CD4-positive, alpha-beta T cell treated with Interleukin-17A for 4 hours (primary cell): ENCODE measurements at places on chromosomes 1 and 21.
A peak's percentile ranks its signal among the peaks of the same experiment; 100 is the strongest.

- peak; percentile 45 for DNase-seq
Measured at GRCh38 chr1:19476450-19477190, 8.7 kb downstream of the CAPZB start.

DNA sequence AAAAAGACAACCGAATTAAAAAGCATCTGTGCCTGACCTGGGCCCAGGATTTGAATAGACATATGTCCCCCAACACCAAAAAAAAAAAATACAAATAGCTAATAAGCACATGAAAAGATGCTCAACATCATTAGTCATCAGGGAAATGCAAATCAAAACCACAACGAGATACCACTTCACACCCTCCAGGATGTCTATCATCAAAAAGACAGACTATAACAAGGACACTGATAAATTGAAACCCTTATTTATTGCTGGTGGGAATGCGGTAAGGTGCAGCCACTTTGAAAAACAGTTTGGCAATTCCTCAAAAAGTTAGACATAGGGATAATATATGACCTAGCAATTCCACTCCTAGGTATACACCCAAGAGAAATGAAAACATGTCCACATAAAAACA lies 72.3 kb upstream of the CAMK1G start:
- no peak for DNase-seq

DNA sequence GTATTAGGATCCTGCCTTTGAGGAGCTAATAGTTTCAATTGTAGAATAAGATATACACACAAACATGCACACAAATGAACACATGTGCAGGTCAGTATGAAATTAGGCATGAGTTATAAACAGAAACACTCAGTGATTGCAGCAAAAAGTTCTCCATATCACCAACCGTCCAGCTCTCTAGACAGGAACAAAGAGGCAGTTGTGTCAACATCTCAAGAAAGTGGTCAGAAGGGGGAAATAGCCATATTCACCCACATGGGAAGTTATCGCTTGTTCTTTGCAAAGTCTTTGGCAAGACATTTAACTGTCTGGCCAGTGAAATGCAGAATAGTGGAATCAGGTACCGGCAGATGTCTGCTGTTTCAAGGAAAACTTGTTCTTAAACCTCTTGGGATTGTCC lies 29.4 kb upstream of the PIGC start:
- DNase-seq = no peak

DNA sequence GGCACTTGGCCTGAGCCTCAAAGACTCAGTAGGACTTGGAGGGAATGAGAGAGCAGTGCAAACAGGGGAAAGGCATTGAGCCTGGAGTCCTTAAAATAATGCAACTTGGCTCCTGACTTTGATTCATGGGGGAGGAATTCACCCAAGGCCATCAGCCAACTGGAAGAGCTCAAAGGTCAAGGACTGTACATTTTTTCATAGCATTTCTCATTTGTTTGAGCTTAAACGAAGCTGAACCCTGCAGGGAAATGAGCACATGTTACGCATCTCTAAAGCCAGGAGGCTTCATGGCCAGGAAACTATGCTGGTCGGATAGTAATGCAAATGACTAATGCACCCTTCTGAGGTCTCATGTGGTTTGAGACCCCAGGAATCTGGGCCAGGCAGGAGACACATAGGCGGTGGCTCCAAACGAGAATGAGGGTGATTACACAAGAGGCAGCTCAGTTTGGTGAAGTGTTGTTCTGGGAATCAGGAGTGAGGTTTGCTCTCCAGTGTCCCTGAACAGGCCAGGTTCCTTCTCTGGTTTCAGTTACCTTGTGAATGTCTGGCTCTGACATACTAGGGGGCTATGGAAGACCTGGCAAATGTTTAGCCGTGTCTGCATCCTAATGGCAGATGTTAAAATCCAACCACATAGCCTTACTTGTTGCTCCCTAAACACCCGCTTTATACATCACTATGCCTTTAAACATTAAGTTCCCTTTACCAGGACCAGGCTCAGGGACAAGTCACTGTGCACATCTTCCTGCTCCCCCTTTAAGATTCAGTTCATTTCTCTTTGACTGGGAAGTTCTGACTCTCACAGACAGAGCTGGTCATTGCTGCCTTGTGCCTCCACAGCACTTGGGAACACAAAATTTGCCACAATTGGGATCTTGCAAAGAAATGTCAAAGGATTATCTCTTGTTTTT lies 503.9 kb upstream of the USP24 start:
- DNase-seq = no peak

DNA sequence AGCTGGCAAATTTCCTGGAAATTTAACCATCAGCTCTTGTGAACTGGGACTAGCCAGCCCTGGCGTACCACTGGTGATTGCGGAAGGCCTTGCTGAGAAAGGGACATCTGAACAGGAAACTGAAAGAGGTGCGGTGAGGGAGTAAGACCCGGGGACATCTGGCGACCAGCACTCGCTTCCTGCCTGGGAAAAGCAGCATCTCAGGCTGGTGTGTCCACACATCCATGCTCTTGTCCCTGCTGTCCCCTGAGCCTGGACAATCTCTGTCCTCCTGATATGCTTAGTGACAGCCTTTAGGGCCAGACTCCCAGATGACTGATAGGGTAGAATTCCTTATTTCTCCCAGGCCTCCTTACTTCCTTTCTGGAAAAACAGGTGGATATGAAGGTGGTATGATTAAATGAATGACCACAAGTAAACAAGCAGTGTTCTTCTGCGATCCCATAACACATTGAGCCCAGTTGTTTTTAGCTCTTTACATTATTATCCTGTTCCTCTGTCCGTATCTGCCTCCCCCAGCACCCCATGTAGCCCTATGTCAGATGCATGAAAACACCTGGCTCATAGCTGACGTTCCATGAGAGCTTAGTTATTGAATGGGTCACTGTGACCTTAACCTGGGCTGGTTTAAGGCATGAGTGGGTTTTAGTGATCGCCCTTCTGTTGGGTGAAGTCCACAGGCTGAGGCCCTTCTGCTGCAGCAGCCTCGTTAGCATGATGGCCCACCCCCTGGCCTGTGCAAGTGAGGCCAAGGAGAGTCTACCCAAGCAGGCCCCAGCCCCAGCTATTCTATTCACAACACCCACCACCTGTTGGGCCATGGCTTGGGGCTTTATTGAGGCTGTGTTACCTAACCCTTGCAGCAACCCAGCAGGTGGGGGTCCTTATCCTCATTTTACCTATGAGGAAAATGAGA lies 76.1 kb upstream of the GADD45A start:
- no peak for DNase-seq

DNA sequence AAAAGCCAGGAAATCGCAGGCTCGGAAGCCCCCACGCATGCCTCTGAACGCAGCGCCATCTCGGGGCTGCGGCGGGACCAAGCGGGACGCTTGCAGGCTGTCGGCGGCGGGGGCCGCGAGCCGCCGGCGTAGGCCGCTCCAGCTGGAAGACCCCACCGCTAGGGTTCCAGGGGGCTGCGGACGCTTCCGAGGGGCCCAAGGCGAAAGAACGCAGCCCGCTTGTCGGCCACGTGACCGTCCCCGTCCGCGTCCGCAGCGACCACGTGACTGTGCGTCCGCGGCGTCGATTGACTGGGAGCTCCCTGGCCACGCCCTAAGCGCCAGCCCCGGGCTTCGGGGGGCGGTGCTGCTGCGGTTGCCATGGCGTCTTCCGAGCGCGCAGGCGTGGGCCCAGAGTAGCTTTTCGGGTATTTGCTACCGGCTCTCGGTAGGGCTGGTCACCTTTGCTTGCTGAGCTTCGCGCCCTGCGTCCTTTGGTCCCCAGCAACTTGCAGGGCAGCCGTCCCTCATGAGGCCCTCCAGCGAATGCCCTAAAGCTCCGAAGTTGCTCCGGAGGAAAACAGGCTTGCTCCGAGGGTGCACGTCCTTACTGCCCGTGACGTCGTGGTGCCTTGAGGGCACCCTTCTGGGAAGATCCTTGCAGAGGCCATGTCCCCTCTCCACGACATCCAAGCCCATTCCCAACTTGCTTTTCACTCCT lies 197.2 kb downstream of the DYRK1A start:
- peak; percentile 95 for DNase-seq

DNA sequence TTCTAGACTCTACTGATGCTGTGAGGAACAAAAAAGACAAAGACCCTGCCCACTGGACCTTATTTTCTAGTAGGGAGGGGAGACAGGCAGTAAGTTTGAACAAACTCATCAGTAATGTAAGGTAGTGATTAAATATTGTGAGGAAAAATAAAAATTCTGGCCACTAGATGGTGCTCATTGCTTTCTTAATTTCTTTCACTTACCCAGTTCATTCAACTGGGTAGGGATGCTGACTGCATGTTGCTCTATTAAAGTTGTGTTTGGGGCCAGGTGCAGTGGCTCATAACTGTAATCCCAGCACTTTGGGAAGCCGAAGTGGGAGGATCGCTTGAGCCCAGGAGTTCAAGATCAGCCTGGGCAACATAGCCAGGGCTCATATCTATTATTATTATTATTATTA lies 6.3 kb upstream of the KYAT3 start:
- peak; percentile 35 for DNase-seq

GRCh38 chr1:47208374-47208850 lies 18.6 kb upstream of the PDZK1IP1 start:
- no peak for DNase-seq

DNA sequence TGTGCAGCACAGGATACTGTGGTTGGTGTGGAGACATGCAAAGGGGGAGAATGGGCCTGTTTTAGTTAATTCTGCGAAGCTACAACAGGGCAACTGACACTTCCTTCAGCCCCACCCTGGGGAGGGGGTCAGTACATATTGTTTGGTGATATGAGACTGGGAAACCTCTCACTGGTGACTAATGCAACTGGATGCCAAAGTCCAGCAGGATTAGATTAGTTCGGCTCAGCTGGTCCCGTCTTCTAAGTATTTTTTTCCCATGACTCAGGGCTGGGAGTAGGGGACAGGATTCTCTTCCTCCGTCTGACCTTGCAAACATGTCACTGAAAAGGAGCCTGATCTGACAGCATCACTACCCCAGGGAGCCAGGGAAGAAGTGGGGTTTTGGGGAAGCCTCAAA lies 43.0 kb downstream of the PLXNA2 start:
- DNase-seq = no peak

- no peak for DNase-seq
Measured at GRCh38 chr1:218983848-218984247, 189.8 kb upstream of the LYPLAL1 start.
